ENCODE measurements at places on chromosomes 4 and X. TPM values are rescaled to one million over a fixed set of nuclear protein-coding genes. Genes with fewer than 3 reads are reported as not detected.

The MTMR8 gene
- 1.1 TPM for total RNA-seq

The DSPP gene
- not detected for total RNA-seq

The FAM241A gene
- 9.1 TPM for total RNA-seq

The CEP135 gene
- total RNA-seq, result 15.3 TPM

The CCDC149 gene
- 12.5 TPM for total RNA-seq

All from endothelial cell of umbilical vein (primary cell).